Amniotic stem cell (primary cell): ENCODE measurements at places on chromosomes 4 and X.
A peak's percentile ranks its signal among the peaks of the same experiment; 100 is the strongest.

GRCh38 chrX:20571611-20572010 is 304.9 kb upstream of the RPS6KA3 start:
- DNase-seq: no peak

DNA sequence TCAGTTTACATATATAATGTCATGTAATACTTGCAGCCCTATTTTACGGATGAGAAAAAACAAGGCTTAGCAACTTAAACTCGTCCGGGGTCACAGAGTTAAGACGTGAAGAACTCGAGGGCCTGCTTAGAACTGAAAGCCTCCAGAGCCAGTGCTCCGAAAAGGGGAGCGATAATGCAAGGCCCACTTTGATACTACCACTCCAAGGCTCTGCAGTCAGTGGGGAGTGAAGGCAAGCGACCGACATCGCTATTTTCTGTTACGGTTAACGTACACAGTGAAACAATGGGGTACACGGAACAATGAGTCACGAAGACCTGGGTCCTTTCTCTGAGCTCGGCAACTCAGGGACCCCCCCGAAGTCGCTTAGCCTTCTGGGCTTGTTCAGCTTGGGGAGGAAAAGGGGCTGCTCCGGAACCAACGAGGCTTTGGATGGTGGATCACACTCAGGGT is 965 bp downstream of the PPA2 start:
- no peak for DNase-seq

DNA sequence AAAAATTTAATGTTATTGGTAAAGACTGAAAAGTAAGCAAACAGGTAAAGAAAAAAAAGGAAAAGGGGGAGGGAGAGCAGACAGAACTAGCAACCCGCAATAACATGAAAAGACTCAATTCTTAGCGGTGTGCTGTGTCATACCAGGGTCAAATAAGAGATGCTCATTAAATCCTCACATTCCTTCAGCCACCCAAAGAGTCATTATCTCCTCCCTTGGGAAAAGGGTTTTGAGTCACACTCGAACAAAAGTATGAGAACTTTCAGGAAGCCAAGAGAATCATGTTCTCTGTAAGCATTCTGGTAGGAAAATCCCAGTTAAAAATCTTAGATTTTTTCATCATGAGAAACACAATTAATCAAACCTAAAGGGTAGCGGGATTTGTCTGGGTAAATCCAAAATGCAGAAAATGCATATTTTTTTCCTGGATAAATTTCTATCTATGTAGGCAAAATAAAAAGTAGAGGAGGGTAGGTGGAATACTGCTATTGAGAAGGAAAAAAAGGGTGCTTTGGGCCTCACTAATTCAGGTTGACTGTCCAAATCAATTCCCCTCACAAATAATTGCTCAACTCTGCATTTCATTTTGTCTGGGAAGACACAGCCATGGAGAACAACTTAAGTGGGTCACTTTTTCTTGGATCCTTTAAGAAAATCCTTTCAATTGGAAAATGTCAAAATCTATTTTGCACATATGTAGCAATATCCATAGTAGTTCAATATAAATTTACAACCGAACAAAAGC is 23.2 kb downstream of the TNIP3 start:
- peak; percentile 32 for DNase-seq

DNA sequence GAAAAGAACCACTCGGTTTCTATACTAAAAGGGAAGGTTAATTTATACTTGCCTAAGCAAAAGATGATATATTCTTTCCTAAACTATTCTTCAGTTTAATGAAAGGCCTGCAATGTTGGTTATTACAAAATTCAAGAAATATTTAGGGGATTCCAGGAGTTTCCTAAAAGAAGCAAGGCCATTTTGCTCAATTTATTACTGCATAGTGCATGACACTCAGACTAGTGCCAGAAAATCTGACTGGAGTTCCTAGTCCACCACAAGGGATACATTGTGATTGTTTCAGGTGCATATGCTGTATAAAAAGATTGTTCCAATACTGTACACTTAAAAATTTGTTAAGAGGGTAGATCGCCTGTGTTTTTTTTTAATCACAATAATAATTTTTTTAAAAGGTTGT is 78.7 kb downstream of the CAPN6 start:
- no peak for DNase-seq

GRCh38 chr4:7062816-7063215 is 5.0 kb downstream of the GRPEL1 start:
- no peak for DNase-seq

- DNase-seq: no peak
These were observed 47.6 kb upstream of the UPRT start for GRCh38 chrX:75226280-75226679.

GRCh38 chr4:7060346-7061150 is 7.3 kb downstream of the GRPEL1 start:
- no peak for DNase-seq

DNA sequence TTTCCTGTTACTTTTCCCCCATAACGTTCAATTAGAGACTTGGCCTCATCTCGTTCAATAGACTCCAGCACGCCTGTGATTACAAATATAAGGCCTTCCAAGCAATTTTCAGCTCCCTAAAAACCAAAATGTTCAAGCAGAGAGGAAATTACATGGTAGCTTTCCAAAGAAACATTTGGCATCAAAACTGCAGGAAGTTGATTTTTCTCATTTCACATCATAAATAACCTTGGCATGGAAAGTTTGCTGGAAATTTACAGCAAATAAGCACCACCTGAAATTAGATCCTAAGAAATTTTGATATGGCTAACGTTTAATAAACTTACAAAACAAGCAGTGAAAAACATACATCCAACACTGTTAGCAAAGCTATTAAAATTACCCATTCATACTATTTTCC is 53.3 kb downstream of the RFC1 start:
- DNase-seq: no peak

DNA sequence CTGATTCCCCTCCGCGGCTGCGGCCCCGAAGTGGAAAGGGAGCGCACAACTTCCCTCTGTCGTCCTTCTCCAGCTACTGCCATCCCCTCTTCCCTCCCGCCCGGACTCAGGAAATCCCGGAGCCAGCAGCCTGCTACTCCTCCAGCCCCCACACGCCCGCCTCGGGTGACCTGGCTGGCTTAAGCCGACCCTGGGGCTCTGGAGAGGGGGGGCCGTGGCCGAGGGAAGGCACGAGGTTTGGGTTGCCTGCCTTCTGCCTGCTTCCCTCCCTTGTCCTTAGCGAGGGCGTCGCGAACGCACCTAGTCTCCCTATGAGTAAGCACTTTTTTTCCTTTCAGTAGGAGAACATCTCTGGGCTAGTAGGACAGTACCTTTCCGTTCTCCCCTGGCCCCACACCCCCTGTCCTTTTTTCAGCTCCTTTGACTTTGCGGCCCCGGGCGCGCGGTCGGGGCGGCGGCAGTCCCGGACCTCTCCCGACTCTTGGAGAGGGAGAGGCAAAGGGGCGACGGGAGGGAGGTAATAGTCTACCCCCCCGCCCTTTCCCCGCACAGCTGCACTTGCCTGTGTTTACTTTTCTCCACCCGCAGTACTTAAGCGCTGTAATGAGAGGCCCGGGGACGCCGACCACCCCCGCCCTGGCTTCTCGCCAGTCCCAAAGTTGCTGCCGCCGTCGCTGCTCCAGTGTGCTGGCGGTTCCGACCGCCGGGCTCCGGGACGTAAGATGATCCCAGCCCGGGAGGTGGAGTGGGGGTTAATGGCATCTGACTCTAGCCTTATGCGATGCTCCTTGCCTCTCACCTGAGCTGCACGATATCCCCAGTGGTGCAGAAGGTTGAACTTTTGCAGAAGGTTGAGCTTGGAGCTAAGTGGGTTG is 868 bp downstream of the PLS3 start:
- peak; percentile 7 for DNase-seq

- DNase-seq: no peak
These were observed 154.1 kb upstream of the PPP3CA start for GRCh38 chr4:101501421-101501820.

DNA sequence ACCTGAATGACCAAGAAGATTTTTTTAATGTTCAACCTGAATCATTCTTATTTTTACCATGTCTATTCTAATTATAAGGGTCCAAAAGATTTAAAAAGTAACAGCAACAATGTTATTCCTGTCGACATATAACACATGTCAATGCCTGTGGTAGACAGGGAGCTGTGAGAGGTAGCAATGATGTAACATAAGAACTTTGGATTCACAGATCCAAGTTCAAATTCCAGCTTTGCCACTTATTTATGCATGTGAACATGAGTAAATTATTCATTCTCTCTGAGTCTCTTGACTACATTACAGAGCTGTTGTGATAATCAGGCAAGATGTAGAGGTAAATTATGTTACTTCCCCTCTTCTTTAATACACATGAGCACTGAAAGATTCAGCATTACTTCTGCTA is 54.5 kb downstream of the KLHL8 start:
- DNase-seq: no peak

GRCh38 chrX:148542481-148543255 is 42.3 kb downstream of the AFF2 start:
- DNase-seq: no peak
